ENCODE measurements at places on chromosomes 16 and 17.

- DNase-seq, result no peak
Observed at GRCh38 chr16:4968879-4969483, 10.9 kb downstream of the SEC14L5 start.

GRCh38 chr16:4749700-4750257 lies 15.4 kb downstream of the DNAAF8 start:
- DNase-seq, result no peak

DNA sequence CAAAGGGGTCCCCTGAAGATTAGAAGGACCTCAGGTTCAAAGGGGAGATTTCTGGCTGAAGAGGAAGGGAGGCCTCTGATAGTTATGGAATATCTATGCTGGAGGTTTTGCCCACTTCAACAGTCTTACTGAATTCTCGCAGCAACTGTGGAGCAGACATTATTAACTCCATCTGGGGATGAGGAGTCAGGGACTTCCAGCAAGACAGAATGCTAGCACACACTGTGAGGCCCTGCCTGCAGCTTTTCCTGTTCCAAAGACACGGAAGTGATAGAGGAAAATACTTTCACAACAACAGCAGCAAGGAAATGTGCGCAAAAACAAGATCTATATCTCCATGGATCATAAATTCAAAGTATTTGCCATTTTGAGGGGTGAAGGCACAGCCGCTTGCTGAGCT lies 72.8 kb downstream of the RPH3AL start:
- DNase-seq, result no peak

DNA sequence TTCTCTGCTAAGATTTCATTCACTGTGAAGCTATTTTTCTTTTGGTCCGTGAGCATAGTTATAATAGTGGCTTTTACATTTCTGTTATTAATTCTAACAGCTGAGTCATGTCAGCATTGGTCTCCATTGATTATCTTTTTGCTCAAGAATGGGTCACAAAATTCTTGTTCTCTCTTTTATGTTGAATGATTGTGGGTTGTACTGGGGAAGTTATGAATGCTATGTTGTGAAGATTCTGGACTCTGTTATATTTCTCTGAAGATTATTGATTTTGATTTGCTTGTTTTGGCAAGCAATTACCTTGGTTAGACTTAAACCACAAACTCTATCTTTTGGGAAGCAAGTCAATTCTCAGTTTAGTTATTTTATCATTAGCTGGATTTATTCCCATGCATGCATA lies 98.8 kb downstream of the IRX5 start:
- DNase-seq, result no peak

DNA sequence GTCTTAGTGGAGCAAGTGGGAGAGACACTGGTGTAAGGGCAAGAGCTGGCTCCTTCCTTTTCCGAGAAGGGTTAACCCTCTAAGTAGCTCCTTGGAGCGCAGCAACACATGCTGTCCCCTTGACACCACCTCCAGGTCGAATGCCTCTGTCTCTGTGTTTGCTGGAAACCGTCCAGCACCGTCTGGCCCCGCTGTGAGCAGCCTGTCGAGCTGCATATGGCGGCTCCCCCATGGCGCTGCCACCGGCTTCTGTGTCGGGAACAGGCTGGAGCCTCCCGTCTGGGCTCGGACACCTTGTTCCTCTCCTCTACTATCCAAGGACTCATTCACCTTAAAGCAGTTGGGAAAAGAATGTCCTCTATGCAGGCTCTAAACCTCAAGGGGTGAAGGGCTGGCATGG lies 28.9 kb upstream of the WSCD1 start:
- DNase-seq, result no peak

DNA sequence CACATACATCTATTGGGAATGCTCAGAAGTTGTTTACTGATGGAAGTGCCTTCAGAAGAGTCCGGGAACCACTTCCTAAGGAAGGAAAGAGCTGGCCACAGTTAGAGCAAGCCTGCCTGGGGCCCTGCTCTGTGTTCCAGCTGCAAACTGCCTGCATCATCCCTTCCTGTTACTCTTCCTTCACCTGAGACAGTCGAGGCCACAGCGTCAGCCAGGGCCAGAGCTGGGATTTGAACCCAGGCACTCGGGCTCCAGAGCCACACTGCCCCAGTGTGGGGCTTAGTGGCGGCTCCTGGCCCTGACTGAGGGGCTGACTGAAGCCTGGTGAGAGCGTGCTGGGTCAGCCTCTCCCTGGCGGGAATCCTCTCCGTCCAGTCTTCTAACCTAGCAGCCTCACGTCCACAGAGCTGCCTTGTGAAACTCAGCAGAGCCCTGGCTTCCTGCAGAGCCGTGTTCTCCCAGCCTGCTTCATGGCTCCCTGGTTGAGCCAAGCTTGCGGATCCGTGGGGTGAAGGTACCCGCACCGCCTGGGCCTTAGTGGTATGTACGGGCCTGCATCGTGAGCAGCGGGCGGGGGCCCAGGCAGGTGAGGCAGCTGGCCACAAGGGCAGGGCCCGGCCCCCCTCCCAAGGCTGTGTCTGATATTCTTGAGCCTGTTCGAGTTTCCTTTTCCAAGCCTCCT lies 4.6 kb upstream of the C17orf99 start:
- no peak for DNase-seq

- no peak for DNase-seq
Observed at GRCh38 chr17:58204796-58205195, 12.3 kb downstream of the EPX start.

- no peak for DNase-seq
Observed at GRCh38 chr17:57110152-57110542, 25.1 kb downstream of the AKAP1 start.

DNA sequence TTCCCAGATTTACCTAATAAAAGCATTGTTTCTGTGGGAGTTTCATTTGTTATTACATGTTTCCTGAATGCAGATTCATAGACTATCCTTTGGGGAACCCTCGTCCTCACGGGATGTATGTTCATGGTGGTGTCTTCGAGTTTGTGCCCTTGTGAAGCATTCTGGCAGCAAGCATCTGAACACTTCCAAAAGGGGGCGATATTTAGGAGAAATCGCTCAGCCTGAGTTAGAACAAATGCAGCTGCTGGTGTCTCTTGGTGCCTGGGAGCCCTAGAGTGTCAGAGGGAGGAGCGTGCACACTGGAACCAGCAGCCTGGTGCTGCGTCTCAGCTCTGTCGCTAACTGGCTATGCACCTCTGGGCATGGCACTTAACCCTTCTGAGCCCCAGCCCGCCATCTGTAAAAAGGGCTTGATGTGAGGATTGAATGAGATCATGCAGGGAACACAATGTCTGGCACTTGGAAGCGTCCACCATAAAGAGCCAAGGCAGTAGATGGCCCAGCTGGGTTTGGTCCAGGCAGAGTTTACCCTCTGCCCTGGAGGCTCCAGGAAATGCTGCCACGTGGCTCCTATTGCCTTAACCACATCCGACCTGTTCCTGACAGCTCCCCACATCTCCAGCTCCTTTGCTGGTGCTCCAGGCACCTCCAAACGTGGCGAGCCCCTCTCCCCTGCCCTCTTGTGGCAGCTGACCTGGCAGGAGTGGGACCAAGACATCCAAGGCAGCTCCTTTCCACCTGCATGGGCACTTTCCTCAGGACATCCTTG lies 25.0 kb upstream of the C16orf78 start:
- DNase-seq, result no peak

DNA sequence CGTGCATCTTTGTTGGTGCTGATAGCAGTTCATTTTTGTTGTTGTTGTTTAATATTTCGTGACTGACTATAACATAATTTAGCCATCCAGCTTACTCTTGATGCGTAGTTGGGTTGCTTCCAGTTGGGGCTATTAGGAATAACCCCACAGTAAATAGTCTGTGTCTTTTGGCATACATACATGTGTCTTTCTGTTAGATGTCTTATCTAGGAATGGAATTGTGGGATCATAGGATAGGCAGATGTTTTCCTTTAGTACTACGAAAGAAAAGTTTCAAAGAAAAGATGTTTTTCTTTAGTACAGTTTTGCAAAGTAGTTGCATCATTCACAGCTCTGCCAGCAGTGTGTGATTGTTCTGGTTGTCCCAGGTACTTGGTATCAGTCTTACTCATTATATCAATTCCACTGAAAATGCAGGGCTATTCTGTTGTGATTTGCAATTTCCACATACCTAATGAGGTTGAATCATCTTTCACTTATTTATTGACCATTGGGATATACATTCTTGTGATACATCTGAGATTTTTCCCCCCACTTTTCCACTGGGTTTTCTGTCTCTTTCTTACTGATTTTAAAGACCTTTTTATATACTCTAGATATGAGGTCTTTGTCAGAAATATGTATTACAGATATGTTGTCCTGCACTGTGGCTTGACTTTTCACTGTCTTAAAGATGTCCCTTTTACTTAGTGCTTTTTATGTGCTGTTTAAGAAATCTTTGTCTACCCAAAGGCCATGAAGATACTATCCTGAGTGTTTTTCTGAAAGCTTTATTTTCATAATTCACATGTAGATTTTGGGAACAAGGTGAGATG lies 173.3 kb downstream of the MRTFB start:
- no peak for DNase-seq

DNA sequence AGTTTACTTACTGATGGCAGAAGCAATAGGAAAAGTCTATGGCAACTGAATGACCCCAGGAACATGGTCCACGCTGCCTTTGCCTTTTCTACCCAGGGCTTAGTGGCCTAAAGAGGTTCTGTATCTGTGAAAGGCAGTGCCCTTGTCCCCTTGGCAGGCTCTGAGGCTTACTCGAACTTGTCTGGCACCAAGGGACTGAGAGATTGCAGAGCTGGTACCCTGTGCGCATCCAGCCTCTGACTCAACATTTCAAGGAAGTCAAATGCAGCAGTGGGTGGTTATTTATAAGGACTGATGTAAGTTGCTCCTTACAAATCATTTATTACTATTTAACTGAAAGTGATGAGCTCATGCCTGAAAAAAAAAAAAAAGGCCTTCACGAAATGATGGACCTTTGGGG lies 299.9 kb upstream of the MYOCD start:
- no peak for DNase-seq

- DNase-seq, result no peak
Observed at GRCh38 chr17:65169691-65170090, 32.5 kb downstream of the RGS9 start.

DNA sequence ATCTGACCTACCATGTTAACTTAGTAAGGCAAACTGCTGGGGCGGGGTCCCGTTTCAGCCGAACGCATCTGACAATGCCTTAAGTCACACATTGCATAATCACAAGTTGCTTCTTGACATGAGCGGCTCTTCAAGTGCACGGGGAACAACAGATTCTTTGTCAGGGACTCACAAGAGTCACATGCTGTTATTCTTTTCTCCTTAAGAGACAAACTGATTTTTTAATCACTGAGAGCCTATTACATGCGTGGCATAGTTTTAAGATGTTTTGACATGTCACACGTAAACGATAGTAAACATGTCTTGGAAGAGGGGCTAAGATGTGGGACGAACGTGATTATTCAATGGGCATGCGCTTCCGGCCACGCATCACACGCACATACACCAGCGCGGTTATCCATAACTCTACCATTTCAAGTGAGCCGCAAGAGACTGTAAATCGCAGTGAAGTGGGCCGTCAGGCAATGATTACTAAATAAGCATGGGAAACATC lies 63.4 kb downstream of the ADCY9 start:
- DNase-seq, result no peak

DNA sequence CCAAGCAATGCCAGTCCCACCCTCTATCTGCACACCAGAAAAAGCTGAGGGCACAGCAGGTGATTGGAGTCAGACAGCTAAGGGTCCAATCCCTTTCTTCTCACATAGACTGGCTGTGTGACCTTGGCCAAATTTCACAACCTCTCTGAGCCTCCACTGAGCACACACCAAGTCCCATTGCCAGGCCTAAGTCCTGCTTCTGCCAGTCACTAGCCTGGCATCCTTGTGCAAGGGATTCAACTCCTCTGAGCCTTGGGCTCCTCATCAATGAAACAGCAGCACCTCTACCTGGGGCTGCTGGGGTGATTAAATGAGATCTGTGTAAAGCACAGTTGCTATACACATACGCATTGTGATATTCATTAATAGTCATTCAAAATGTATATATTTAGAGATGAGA lies 15.5 kb upstream of the TLCD3B start:
- DNase-seq, result no peak

- no peak for DNase-seq
Observed at GRCh38 chr17:79246225-79247190, 171.9 kb downstream of the ENGASE start.

- DNase-seq, result no peak
Observed at GRCh38 chr17:83053021-83053681, 26.3 kb upstream of the METRNL start.

GRCh38 chr17:2457913-2458312 lies 53.8 kb downstream of the METTL16 start:
- no peak for DNase-seq

DNA sequence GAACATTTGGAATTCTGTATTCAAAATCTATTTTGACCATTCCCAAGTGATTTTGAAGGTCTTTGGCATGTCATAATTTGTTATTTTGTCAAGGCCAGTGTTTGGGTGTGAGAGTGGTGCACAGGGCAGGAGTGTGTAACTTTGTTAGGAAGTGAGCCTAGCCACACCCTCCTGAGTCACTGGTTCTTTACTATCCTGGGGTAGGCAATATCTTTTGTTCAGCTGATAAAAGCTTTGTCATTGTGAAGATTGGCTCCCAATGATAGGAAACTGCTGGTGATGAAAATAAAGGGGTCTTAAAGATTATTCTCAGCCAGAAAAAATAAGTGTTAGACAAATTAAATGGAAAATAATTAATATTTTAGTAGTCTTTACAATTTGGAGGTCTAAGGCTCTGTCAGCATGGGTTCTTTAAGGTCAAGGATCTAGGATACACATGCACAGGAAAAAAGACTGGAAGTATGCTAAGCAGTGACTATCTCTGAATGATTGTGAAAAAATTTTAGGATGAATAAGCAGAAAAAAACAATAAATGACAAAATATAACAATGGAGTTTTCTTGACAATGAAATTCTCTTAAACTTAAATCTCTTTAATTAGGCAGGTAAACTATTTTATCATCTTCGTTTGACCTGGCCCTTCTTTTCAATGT lies 5.1 kb downstream of the UBN1 start:
- DNase-seq, result no peak

- no peak for DNase-seq
Observed at GRCh38 chr17:66507982-66508760, 205.8 kb downstream of the PRKCA start.

DNA sequence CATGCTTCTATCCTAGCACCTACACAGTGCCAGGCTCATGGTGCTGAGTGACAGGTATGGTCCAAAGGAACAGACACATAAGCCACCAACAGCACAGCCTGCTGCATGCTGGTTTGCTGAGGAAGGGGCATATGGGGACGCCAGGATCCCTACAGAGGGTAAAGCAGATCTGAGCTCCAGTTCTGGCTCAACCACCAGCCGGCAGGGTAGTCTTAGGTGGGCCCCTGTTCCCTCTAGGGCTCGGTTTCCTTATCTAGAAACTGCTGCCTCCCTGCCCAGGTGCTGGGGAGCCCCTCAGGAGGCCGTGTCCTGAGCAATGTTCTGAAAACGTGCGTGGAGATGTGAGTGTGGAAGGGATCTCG lies 24.2 kb upstream of the MRPS23 start:
- no peak for DNase-seq
